GM19239 (cell line): ENCODE measurements at places on chromosomes 11 and 22.

DNA sequence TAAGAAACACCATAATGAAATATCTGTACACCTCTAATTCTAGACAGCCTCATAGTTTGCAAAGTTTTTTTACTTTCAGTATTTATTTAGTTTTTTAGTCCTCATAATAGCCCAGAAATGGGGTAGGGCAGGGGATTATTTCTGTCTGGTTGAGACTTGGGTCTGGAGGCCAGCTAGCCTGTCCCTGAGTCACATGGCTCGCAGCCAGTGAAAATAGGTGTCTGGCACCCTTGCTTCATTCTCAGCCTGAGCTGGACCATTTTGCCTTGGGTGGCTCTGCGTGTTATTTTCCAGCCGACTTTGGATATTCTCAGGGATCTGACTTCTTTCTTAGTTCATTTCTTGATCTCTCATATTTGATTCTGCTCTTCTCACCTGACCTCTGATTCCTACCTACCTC, 123.9 kb upstream of the NARS2 start:
- DNase-seq: no peak

DNA sequence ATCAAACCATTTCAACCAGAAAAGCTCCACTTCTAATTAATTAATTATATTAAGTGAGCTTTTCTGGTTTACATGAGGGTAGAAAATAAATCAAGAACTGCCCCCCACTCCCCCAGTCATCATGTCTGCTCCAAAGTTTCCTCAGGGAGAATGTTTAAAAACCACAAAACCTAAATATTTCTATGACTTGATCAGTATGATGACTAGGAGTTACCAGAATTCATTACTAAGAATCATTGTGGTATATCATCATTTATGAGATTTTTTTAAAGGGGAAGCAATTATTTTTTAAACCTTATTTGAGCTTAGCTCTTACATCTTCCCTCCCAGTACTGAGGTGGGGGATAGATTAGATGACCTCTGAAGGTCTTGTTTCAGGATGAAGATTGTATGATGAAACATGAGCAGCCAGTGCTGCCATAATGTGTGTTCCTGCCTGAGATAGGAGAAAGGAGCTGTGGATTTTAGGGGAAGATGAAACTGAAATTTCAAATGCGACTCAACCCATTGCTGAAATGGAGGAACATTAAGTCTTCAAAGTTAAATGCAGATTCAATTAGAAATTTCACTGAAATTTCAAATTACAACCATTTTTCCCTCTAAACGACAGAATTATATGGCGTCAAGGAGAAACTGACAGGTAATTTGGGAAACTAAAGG, 401.3 kb upstream of the CADM1 start:
- no peak for DNase-seq

GRCh38 chr11:130766650-130767565, 149.4 kb downstream of the SNX19 start:
- no peak for DNase-seq

DNA sequence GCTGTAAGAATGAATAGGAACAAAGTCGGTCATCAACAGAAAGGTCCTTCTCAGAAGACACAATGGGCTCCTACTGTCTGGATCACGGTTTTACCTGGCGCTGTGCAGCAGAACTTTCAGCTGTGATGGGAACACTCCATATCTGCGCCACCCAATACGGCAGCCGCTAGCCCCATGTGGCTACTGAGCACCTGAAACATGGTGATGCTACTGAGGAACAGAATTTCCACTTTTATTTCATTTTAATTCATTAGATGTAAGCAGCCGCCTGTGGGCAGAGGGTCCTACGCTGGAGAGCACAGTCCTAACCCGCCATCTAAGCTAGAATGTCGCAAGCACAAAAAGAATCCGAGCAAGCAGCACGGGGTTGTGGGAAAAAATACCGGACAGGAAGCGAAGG, 2.7 kb downstream of the SULT4A1 start:
- no peak for DNase-seq

DNA sequence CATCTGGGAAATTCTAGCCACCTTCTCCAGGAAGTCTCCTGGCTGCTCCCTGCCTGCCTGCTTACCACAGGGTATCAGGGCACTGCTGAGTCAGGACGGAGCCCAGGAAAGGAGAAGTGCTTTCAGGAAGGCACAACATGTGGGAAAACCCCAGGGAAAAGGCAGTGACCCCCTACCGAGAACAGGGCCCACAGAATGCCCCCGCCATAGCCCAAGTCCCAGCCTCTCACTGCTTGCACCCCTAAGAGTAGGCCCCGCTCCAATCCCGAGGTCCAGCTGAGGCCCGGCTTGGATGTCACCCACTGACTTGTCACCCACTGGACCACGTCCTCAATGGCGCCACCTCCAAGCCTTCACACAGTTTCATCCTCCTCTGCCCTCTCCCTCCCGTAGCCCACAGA, 34.1 kb downstream of the ARAP1 start:
- no peak for DNase-seq

- DNase-seq: no peak
Measured at GRCh38 chr22:29216873-29217666, 11.4 kb downstream of the EMID1 start.

- DNase-seq: no peak
Measured at GRCh38 chr22:38946771-38947170, 10.6 kb upstream of the APOBEC3A start.

- no peak for DNase-seq
Measured at GRCh38 chr22:25403811-25404471, 160.5 kb upstream of the GRK3 start.

DNA sequence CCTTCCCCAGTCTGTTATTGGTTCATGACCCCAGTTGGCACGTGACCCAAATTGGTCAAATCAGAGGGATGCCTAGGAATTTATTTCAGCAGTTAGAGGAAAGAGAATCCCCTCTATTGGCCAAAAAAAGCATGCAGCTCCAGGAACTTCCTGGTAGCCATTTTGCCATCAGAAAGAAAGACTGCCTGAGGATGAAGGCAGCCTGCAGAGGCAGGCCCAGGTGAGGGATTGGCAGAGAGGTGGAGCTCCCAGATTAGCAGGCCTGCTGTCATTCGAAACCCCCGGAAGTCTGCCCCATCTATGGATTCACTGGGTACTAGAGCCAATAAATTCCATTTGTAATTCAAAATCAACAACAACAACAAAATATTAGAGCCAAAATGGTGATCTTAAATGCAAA, 207.6 kb downstream of the CWF19L2 start:
- DNase-seq: no peak

DNA sequence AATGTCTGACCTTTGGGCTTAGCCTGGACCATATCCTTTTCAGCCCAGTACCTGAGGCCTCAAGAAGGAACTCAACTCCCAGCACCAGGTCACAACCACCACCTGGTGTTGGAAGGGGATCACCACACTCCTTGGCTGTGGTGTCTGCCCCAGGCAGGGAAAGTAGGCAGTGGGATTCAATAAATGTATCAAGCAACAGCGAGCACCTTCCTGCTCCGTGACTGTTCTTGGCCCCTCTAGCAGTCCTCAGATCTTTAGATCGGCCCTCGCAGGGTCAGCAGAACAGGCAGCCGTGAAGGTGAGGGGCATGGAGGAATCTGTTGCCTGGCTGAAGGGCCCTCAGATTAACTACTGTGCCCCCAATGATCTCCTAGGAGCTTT, 15.9 kb downstream of the ARFGAP2 start:
- no peak for DNase-seq

DNA sequence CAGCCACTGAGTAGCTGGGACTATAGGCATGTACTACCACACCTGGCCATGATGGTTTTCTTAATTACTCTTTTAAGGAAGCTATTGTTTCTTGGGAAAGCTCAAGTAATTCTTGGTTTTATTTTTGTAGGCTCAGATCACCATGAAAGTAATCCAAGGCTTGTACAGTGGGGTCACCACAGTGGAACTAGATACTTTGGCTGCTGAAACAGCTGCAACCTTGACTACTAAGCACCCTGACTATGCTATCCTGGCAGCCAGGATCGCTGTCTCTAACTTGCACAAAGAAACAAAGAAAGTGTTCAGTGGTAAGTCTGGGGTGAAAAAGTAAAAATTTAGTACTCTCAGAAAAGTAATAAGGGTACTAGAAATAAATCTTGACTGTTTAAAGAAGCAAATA, 11.3 kb downstream of the RRM1 start:
- DNase-seq: no peak

DNA sequence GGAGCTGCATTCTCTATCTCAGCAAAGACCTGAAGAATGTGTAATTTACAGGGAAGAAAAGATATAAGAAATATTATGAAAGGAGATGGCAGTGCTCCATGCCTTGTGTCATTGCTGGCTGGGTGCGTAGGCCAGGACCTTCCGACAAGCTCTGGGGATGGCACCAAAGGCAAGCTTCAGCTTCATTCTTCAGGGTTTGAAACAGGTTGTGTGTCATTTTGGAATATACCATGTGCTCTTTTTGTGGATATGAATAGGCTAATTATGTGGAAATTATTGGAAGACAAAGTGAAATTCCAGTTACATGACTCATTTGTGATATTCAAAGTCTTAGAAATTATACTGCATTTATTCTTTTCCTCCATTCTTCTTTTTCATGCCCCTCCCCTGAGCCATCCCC, 5.7 kb upstream of the KIRREL3 start:
- no peak for DNase-seq

GRCh38 chr11:73559743-73560142, 38.2 kb downstream of the FAM168A start:
- DNase-seq: no peak

DNA sequence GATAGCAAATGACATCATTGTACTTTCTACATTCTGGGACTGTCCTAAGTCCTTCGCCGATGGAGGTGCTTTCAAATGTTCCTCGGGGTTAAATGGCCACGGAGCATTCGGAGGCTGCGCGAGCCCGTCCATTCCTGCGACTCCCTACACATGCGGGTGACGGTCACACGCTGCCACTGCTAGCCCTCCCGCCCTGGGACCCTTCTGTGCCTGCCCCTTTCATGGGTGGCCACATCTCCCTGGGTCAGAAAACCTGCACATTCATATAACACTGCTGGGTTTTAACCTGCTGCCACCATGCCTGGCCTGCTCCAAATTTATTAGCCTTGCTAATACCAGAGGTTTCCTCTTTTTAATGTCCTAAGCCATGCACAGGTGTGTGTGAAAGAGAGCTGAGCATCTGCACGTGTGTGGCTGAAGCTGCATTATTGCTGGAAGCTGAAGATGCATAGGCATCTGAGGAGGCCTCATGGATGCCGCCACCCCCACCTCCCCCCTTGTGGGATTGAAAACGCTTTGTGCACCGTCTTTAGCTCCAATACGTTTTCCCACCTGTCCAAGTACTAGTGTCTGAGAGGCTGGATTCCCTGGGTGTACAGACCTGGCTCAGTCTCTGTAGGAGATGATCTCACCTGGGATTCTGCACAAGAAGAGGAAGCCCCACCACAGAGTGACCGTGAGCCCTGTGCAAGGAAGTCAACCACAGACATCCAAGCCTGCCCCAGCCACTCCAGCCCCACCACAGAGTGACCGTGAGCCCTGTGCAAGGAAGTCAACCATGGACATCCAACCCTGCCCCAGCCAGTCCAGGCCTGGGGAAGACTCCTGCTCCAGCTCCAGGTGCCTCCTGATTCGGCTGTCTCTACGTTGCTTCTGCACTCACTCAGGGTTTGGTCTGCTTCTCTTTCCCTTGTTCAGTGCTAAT, 626.4 kb downstream of the BRD1 start:
- no peak for DNase-seq

DNA sequence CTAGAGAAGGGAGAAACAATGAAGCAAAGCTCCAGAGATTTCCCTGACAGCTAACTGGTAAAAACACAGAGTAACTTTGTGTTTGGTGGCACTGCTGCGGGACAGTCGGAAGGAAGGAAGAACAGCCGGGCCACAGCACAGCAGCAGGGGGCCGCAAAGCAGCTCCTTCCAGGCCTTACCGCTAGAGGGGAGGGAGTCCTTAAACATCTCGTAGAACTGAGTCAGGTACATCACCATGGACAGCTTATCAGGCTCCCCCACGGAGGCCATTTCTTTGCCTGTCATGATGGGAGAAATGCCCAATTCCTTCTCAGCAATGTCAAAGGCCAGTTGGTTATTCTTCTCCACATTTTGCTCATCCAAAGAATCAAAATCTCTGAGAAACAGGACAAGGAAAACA, 114.6 kb upstream of the BID start:
- no peak for DNase-seq

GRCh38 chr22:40015358-40015976, 20.7 kb downstream of the FAM83F start:
- DNase-seq: no peak

GRCh38 chr22:50238755-50239154, 6.1 kb downstream of the TUBGCP6 start:
- no peak for DNase-seq

DNA sequence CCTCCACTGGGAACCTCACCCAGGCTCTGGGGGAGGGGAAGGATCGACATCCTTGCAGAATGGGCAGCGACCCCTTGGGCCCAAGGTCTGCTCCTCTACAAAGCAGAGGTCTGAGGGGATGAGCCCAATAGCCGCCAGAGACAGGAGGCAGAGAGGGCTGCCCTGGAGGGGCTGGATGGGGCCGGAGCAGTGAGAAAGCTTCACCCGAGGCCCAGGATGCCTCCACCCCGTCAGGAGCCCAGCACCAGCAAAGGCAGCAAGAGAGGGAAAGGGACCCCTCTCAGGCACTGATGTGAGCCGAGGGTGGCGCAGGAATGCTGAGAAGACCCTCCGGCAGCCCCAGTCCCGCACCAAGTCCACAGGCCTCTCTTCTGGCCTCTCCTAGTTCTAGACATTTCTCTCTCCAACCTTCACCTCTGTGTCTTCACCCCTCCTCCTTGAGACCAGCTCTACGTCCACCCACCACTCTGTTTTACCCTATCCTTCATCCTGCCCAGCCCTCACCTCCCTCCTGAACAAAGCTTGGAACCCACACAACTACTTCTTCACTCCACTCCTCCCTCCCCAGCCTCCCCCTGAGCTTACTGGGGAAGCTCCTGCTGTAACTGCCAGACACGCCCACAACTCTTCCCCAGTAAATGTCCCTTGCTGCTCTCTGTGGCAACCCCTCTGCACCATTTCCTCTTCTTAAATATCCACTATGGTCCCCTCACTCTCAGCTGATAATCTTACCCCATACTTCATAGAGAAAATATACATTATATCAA, 131.9 kb downstream of the MPPED1 start:
- no peak for DNase-seq

- DNase-seq: no peak
Measured at GRCh38 chr11:12845739-12846358, 163.3 kb upstream of the RASSF10 start.
